ENCODE measurements at places on chromosomes 3 and 15.

GRCh38 chr15:62068071-62068809 lies 1.5 kb downstream of the C2CD4A start:
- no peak for DNase-seq

- DNase-seq, result no peak
Measured at GRCh38 chr3:195032106-195032759, 238.7 kb downstream of the XXYLT1 start.

GRCh38 chr3:45152307-45152706 lies 6.1 kb upstream of the CDCP1 start:
- no peak for DNase-seq

- no peak for DNase-seq
Measured at GRCh38 chr3:94336046-94336753, 273.3 kb downstream of the NSUN3 start.

- no peak for DNase-seq
Measured at GRCh38 chr3:189721873-189722665, 90.9 kb downstream of the TP63 start.

DNA sequence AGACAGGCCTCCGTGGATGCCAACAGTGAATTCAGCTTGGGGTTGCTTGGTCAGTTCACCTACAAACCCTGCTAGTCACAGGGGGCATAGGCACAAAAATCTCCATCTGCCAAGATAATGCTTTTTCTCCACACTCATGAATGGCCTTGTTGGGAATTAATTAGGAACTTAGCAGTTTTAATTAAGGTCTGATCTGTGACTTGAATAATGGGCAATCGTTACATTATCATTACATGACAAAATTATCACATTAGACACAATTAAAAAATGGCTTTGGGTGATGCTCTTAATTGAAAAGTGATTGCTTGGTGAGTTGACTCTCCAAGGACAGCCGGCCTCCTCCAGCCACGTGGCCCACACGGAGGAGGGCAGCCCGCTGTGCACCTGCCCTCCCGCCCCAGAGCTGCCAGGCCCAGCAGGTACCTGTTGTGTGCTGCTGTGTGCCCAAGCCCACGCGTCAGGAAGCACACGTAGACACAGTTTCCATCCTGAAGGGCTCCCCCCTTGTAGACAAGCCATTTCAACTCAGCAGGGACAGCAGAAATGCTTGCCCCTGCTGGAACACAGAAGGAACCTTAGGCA lies 274.2 kb downstream of the OCA2 start:
- no peak for DNase-seq

DNA sequence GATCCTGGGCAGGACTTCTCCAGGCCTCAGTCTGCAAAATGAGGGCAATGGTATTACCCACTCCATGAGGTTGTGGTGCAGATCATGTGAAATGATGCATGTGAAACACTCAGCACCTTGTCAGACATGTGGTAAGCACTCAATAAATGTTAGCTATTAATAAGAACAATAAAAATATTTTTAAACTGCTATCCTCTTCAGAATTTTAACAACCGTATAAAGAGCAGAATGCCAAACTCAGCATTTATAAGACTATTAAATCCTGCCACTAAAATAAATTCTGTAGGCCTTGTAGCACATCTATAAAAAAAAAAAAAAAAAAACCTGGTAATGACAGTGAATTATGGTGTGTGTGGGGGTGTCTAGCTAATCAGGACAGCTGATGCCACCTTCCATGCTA lies 213.9 kb upstream of the UMPS start:
- no peak for DNase-seq

- no peak for DNase-seq
Measured at GRCh38 chr3:157232141-157232540, 72.2 kb upstream of the CCNL1 start.

- DNase-seq, result no peak
Measured at GRCh38 chr3:127746400-127747057, 73.8 kb downstream of the ABTB1 start.

DNA sequence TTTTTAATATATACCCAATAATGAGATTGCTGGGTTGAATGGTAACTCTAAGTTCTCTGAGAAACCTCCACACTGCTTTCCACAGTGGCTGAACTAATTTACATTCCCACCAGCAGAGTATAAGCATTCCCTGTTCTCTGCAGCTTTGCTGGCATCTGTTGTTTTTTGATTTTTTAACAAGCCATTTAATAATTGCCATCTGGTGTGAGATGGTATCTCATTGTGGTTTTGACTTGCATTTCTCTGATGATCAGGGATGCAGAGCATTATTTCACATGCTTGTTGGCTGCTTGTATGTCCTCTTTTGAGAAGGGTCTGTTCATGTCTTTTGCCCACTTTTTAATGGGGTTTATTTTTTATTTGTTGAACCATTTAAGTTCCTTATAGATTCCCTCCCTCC lies 75.0 kb upstream of the EPHB3 start:
- no peak for DNase-seq

DNA sequence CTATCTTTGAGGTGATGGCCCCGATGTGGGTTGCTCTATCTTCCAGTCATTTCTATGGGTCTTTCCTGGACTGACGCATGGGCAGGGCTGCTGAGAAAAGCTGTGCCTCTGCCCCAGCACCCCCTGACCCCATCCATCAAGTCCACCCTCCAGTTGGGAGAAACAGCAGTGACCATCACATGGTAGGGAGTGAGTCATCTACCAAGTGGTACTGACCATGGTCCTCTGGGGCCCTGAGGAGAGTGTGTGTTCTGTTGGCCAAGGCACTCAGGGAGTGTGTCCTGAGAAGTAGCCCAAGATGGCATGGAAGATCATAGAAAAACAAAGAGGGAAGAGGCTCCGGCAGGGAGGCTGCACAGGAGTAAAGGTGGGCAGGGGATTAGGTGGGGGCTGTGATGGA lies 1.6 kb upstream of the DNAH1 start:
- DNase-seq, result no peak

GRCh38 chr15:70327856-70328678 lies 230.3 kb upstream of the TLE3 start:
- no peak for DNase-seq

- no peak for DNase-seq
Measured at GRCh38 chr15:79402136-79402535, 30.0 kb upstream of the MINAR1 start.

DNA sequence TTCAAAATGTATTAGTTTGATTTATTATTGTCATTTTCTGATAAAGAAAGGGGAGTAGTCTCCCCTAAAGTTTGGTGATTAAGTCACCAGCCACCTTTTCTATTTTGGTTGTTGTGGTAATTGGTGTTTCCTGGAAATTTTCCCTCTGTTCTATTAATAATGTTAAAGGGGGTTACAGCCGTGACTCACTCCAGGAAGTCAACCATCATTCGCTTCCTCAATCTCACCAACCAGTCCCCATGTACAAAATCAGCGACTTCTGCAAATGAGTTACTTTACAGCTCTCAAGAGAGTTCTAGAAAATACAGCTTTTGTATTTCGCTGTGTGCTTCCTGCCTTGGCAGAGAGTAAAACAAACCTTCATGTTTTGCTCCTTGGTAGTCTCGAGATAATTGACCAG lies 285.1 kb downstream of the LPP start:
- no peak for DNase-seq

DNA sequence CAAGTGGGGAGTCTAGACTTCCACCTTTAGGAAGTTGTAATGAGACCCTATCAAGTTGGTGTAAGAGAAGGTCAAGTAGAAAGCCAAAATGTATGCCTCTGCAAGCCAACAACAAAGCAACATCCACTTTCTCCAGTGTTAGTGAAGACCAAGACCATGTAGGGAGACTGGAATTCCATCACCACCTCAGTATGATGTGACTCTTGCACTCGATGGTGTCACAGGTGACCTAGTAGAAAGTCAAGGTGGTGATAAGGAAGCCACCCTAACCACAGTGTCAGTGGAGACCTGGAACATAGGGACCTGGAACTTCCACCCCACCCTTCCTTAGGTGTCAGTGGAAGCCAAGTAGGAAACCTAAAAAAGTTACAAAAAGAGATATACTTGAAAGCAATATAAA lies 278.1 kb upstream of the KCNMB2 start:
- no peak for DNase-seq

GRCh38 chr3:150222691-150223489 lies 185.2 kb upstream of the TSC22D2 start:
- DNase-seq, result no peak

- DNase-seq, result no peak
Measured at GRCh38 chr15:92899601-92899947, 550 bp upstream of the CHD2 start.

DNA sequence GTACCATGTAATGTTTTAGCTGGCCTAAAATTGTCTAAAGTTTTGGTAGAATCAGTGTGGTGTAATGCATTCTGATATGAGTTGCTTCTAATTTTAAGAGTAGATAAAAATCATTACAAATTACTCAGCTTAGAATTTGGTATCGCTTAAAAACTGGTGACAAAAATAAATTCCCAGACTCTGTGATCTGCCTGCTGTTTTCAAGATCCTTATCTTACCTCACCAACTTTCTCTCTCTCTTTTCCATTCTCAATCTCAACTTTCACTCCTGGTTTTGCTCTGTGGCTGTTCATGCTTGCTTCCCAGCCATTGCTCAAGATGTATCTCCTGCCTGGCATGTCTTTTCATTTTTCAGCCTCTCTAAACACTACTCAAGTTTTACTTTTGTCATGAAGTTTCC lies 45.7 kb downstream of the TCF12 start:
- DNase-seq, result no peak

- DNase-seq, result no peak
Measured at GRCh38 chr15:58110999-58111717, 27.0 kb upstream of the AQP9 start.

- DNase-seq, result no peak
Measured at GRCh38 chr15:38843736-38844590, 279.3 kb upstream of the RASGRP1 start.

DNA sequence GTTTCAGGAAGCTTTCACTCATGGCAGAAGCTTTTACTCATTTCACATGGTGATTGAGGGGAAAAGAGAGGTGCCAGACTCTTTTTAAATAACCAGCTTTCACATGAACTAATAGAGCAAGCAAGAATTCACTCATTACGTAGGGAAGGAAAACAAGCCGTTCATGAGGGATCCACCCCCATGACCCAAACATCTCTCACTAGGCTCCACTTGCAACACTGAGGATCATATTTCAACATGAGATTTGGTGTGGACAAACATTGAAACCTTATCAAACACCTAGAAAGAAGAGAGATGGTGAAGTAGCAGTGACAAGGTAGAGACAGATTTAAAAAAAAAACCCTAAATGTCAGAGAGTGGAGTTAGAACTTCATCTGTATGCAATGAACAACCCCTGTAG lies 408.6 kb upstream of the PDZRN3 start:
- no peak for DNase-seq

DNA sequence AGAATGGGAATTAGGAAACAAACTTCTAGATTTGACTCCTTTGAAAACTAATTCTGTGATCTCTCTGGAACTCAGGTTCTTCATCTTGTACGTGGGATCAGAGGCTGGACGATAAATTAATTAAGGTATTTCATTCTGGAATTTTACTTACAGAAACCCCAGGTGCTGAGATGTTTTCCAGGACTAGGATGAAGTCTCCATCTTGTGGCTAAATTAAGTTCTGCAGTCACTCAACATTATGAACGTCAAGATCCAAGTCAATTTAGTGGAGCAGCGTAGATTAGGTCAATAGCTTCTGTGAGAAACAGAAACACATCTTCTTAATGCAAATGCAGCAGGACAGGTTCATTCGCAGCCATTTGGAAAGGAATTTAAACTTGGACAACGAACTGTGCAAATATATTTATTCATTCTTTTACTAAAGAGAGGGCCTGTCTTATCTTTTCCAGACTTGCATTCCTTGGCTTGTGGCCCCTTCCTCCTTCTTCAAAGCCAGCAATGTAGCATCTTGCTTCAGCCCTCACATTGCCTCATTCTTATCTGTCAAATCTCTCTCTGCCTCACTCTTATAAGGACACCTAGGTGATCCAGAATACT lies 26.7 kb upstream of the TMC3 start:
- DNase-seq, result no peak

- no peak for DNase-seq
Measured at GRCh38 chr3:152272771-152273242, 4.1 kb downstream of the MBNL1 start.

DNA sequence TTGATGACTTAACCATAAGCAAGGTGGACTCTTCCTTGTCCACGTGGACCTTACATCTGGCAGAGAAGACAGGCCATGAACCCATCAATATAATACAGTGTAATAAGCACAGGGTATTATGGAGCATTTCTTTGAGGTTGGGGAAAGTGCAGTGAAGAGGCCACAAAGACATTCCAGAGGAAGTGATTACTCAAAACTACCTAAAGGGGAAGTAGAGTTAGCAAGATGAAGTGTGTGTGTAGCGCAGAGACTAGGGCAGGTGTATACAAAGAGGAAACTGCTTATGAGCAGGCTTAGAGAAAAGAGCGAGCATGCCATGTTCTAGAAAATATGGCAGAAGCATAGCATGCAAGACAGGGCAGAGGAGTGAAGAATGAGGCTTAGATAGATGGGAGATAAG lies 17.9 kb downstream of the CP start:
- DNase-seq, result no peak

DNA sequence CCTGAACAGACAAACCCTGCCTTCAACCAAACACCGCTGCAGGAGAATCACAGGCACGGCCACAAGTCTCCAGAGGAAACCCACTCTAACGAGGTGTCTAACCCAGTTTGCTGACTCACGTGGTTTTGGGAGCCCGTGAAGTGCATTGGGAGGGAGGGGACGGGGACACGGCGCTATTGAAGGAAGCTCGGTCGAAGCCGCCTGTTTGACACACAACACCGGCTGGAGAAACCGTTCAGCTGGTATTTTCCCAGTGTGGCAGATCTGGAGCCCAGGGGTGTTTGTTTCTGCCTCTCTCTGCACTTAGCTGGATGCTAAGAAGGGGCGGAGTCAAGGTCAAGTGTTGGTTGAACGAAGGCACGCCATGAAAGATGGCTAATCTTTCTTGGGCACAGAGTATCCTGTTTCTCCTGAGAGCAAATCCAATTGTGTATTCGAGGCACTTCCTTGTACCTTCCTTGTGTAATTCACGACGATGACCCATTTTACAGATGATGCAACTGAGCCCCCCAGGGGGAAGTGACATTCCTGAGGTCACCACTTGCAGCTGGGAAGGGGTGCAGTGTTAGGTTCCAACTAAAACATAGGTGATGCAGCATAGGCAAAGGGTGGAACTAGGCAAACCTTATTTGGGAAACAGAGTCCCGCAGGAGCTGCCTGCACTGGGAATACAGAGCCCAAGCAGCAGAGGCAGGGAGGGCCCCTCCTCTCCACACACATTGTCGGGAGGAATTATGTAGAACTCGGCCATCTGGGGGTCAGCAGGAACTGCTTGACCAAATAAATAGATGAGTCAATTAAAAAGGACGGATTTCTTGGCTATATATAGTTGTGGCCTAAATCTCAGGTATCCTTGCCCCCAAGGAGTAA lies 22.5 kb downstream of the SLC6A6 start:
- DNase-seq, result no peak

- DNase-seq, result no peak
Measured at GRCh38 chr3:94220426-94220825, 157.6 kb downstream of the NSUN3 start.

DNA sequence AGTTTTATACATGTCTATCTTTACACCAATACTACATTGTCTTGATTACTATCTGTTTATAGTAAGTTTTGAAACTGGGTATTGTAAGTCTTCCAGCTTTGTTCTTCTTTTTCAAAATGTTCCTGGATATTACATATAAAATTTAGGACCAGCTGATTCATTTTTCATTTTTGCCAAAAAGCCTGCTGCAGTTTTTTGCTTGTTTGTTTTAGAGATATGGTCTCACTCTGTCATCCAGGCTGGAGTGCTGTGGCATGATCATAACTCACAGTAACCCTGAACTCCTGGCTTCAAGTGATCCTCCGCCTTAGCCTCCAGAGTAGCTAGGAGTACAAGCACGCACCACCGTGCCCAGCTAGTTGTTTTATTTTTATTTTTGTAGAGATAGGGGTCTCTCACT lies 20.4 kb upstream of the AP4E1 start:
- DNase-seq, result no peak

- DNase-seq, result no peak
Measured at GRCh38 chr3:143001034-143001368, 369 bp upstream of the U2SURP start.

Measured in NCI-H1092 (cell line).